ENCODE measurements at places on chromosomes 3 and 15.

DNA sequence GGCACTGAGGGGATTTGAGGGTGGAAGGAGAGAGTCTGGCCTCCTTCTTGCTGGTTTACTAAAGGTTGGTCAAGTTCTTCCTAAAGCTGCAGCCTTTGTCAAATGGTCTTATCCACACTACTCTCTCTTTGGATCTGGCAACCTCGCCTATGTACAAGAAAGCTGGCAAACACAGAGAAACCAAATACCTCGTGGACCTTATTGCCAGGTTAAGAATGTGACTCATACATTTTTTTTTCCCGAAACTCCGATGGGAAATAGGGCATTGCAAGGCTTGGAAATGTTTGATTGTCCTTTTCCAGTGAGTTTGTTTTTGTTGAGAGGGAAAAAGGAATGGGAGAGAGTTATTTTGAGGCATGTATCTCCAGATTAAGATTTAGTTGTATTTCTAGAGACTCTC lies 13.9 kb downstream of the EOMES start:
- H3K27me3 ChIP-seq = peaks cover 34% of the 10 kb centered on the region
- H3K27ac ChIP-seq = no peak overlapping the region
- no peaks in the 10 kb centered on the region for H3K36me3 ChIP-seq
- H3K4me1 ChIP-seq = peaks cover 9% of the 10 kb centered on the region
- H3K4me3 ChIP-seq = no peak overlapping the region
- DNase-seq = no peak

DNA sequence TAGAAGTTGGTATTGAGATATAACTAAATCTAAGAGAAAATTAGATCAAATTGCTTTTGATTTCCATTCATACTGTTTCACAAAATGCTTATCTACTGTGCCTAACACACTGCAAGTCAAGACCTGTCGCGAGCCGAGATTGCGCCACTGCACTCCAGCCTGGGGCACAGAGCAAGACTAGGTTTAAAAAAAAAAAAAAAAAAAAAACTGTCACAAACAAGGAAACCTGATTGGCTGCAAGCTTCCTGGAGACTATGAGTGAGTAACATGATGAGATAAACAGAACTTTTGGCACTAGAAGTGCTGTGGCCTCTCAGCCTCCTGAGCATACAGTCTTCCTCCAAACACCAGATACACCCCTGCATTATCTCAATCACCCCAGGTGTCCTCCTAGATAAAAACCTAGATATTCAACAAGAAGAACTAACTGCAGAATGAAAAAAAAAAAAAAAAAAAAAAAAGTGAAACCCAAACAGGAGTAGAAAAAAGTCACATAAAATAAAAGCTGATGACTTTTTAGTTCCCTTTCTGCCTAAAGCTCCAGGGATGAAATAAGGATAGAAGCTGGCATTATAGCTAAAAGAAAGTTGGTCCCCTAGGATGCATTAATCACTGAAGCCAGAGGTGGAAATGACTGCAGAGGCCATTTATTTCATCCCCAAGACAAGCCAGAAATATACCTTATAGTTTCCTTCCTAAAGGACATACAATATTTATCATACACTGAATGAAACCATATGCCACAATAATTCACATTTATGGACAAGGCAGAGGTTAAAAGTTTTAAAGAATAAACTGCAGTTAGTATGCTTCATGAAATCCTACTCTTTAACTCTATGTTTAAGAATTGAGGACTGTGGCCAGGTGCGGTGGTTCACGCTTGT lies 82.4 kb downstream of the P3H2 start:
- no peak overlapping the region for H3K27ac ChIP-seq
- peaks cover 3% of the 10 kb centered on the region for H3K27me3 ChIP-seq
- H3K4me1 ChIP-seq = peaks cover 7% of the 10 kb centered on the region
- DNase-seq = no peak

DNA sequence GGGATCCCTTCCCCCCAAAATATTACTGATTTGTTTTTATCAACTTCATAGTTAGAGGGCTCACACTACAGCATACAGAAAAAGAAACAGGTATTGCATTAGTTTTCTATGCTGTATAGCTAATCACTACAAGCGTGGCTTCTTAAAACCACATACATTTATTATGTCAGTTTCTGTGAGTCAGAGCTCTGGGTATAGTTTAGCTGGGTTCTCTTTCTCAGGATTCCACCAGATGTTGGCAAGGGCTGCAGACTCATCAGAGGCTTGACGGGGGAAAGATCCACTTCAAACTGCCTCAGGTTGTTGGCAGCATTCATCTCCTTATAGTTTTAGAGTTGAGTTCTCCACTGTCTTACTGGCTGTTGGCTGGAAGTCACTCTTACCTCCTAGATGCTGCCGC lies 328.0 kb downstream of the NLGN1 start:
- no peak overlapping the region for H3K4me3 ChIP-seq
- H3K27me3 ChIP-seq = no peaks in the 10 kb centered on the region
- no peak for DNase-seq
- no peaks in the 10 kb centered on the region for H3K36me3 ChIP-seq
- H3K27ac ChIP-seq = no peak overlapping the region

GRCh38 chr3:100760377-100760776 lies 51.1 kb downstream of the TFG start:
- peaks cover 2% of the 10 kb centered on the region for H3K4me1 ChIP-seq
- peaks cover 2% of the 10 kb centered on the region for H3K27me3 ChIP-seq
- H3K27ac ChIP-seq = no peak overlapping the region
- no peak for DNase-seq

All from progenitor cell of endocrine pancreas (in vitro differentiated cells).